ENCODE measurements at places on chromosomes 2 and 18. TPM values are rescaled to one million over a fixed set of nuclear protein-coding genes. Genes with fewer than 3 reads are reported as not detected.

GRCh38 chr2:82811946-82812345 lies 1647.1 kb downstream of the SUCLG1 start:
- DNase-seq = no peak

- DNase-seq = no peak
Observed at GRCh38 chr2:47890711-47891368, 15.5 kb downstream of the FBXO11 start.

TNFRSF11A gene
- total RNA-seq = 38.9 TPM

SKOR2 gene
- not detected for total RNA-seq

LONRF2 gene
- total RNA-seq = 11.2 TPM

AMER3 gene
- total RNA-seq = 0.03 TPM

- DNase-seq = no peak
Observed at GRCh38 chr2:100902817-100903405, 83.0 kb downstream of the NPAS2 start.

GRCh38 chr2:199946196-199946595 lies 9.1 kb downstream of the TYW5 start:
- DNase-seq = no peak

DNA sequence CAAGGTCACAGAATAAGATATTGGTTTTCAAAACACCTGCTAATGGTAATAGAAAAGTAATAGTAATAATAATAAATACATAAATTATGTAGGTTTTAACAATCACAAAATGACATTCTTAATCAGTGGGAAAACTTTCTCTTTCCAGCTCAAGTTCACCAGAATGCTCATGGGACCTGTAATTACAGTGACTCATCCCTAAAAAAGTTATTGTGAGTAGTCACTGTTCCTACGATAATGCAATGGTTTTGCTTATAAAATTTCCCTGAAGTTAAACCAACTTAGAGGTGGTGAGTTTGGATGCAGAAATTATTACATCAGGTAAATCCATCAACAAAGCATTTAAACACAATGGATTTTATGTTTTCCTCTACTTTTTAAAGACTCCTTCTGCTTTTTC lies 502.3 kb downstream of the PID1 start:
- no peak for DNase-seq

ALPI gene
- 1.0 TPM for total RNA-seq

DNA sequence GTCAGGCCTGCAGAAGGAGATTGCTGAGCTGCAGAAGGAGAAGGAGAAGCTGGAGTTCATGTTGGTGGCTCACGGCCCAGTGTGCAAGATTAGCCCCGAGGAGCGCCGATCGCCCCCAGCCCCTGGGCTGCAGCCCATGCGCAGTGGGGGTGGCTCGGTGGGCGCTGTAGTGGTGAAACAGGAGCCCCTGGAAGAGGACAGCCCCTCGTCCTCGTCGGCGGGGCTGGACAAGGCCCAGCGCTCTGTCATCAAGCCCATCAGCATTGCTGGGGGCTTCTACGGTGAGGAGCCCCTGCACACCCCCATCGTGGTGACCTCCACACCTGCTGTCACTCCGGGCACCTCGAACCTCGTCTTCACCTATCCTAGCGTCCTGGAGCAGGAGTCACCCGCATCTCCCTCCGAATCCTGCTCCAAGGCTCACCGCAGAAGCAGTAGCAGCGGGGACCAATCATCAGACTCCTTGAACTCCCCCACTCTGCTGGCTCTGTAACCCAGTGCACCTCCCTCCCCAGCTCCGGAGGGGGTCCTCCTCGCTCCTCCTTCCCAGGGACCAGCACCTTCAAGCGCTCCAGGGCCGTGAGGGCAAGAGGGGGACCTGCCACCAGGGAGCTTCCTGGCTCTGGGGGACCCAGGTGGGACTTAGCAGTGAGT lies 19.4 kb downstream of the FOSL2 start:
- DNase-seq = no peak

GRCh38 chr2:181063696-181064095 lies 83.3 kb downstream of the UBE2E3 start:
- no peak for DNase-seq

- no peak for DNase-seq
Observed at GRCh38 chr2:38109732-38110181, 33.8 kb upstream of the CYP1B1 start.

PJVK gene
- 3.1 TPM for total RNA-seq

DNA sequence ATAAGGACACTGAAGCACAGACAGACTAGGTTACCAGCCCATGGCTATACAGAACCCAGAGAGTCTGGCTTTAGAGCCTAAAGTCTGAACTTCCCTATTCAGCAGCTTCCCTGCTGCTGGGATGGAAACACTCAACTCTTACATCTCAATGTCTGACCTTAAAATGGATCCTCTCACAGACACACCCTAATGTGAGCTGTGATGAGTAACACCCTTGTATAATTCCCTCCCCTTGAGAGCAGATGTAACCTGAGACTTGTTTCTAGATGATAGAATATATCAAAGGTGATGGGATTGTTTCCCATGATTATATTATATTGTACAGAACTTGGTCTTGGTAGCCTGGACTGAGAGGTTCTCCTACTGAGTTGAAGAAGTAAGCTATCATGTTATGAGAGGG lies 577.1 kb upstream of the KLHL29 start:
- DNase-seq = no peak

FZD7 gene
- 10.4 TPM for total RNA-seq

GRCh38 chr2:235614900-235615712 lies 121.3 kb downstream of the AGAP1 start:
- no peak for DNase-seq

CHRND gene
- total RNA-seq = not detected

DNA sequence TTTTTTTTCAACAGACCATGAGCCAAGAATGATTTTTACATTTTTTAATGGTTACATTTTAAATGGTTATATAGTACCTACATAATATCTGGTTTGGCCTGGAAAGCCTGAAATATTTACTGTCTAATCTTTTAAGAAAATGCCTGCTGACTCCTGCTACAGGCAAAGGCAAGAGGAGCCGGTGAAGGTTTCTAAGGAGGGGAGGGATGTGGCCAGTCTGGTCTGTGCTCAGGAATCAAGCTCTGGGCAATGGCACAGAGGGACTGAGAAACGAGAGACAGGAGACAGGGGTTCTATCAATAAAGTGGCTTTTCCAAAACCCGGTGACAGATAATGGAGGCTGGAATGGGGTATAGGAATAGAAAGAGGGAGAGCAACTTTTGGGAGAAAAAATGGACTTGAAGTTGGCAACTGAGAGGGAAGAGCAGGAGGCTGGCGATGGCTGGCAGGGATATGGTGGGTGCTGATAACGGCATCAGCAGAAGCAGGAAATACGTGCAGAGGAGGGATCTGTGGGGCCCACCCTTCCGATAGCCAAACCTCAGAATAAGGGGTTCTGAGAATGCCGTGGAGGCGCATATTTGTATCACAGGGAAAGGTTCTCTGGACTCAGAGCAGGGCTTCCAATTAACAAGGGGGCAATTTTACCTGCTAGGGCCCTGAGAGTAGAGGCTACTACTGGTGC lies 64.0 kb upstream of the DNMT3A start:
- no peak for DNase-seq

AQP4 gene
- total RNA-seq = 1.7 TPM

GRCh38 chr2:150125708-150126107 lies 361.8 kb downstream of the RND3 start:
- DNase-seq = peak; percentile 34

DNA sequence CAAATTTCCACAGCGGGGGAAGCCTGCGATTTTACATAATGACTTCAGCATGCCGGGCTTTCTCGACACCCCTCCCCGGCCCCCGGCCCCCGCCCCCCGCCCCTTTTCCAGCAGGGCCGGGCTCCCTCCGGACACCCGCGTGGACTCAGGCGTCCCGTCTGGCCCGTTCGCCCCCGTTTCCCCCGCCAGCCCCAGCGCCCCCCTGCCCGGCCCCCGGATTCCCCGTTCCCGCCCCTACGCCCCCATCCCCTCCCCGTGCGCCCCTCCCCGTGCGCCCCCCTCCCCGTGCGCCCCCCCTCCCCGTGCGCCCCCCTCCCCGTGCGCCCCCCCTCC lies 456 bp upstream of the NFATC1 start:
- no peak for DNase-seq

DNA sequence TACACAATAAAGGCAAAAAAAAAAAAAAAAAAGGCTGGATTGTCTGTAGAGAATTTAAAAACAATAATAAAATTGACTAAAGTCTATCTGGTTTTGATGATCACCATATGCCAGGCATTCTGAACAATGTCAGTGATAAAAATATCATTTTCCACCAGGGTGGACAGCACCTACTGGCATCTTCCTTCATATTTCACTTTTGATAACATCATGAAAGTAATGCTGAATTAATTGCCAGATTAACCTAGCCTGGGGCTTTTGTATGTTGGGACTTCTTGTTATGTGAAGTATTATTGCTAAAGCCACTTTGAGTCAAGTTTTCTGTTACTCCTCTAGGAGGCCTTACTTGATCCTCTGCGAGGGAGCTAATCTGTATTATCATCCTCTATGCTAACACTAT lies 73.8 kb upstream of the FAM98A start:
- DNase-seq = no peak

SPATA3 gene
- not detected for total RNA-seq

GRCh38 chr2:173858291-173858731 lies 106.9 kb downstream of the SP3 start:
- DNase-seq = no peak

DNA sequence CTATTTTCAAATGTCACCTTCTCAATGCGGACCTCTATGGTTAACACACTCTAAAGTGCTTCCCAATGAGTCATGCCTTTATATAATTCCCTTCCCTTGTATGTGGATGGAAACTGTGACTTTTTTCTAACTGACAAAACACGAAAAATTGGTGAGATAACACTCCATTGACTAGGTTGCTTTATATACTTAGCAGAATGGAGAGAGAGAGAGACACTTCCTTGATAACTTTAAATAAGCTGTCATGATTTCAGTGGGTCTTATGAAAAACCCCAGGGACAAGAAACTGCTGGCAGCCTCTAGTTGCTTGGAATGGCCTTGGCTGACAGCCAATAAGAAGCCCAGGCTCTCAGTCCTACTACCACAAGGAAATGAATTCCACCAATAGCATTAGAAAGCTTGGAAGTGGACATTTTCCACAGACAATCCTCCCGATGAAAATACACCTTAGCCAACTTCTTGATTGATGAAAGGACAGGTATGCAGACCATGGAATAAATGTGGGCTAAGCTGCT lies 322.2 kb downstream of the ZNF804A start:
- DNase-seq = no peak

DNA sequence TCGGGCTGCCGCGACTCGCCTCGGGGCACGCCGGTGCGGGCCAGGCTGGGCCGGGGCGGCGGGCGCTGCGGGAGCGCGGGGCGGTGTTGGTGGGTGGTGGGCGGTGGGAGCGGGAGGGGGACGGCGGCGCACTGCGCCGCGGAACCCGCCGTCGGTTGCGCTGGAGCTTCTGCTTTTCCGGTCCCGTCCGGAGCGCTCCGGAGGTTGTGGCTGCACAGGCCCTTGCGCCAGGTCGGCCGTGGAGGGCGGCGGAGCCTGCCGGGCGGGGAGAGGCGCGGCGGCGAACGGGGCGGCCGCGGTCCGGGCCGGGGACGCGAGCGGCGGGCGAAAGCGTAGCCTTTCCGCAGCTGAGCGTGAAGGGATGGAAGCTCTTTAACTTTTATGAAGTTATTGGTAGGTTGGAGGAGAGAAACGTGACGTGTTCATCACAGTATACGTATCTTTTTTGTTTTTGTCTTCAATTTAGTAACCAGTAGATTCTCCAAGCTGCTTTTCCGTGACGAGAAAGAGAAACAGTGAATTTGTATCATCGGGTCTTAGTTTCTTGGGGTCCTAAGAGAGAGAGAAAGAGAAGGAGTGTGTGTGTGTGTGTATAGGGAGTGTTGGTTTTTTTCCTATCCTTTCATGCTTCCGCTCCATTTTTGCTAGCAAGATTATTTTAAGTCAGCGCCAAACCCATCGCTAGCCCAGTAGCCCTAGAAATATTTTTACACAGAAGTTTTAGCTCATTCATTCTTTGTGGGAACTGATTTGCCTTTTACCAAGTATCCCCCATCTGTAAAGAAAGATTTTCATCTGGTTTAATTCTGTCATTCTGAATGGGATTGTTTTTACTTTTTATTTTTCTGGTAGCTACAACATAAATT lies 535 bp downstream of the ATG4B start:
- DNase-seq = no peak

L3MBTL4 gene
- 16.1 TPM for total RNA-seq

GRCh38 chr2:120828829-120829632 lies 93.4 kb downstream of the GLI2 start:
- DNase-seq = no peak

SIX2 gene
- not detected for total RNA-seq

GRCh38 chr2:157160111-157160510 lies 97.4 kb upstream of the GALNT5 start:
- DNase-seq = no peak

DNA sequence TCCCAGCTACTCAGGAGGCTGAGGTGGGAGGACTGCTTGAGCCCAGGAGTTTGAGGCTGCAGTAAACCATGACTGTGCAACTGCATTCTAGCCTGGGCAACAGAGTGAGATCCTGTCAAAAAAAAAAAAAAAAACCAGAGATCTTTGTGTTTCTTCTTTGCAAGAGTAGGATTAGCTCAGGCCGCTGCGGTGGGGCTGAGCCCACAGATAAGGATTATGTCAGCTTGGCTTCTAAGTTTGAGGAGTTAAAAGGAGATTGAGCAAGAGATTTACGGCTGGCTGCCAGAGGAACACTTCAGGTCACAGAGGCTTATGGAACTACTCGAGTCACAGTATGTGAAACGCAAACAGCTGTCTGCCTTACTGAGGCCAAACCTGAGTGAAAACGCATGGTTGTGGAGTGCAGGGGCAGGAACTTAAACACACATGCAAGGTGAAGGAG lies 146.7 kb upstream of the L3MBTL4 start:
- peak; percentile 71 for DNase-seq

All from mucosa of gallbladder (tissue), 1 donor.